ENCODE measurements at places on chromosomes 5 and 9.

GRCh38 chr9:14193328-14193990 is 120.5 kb downstream of the NFIB start:
- DNase-seq: no peak

DNA sequence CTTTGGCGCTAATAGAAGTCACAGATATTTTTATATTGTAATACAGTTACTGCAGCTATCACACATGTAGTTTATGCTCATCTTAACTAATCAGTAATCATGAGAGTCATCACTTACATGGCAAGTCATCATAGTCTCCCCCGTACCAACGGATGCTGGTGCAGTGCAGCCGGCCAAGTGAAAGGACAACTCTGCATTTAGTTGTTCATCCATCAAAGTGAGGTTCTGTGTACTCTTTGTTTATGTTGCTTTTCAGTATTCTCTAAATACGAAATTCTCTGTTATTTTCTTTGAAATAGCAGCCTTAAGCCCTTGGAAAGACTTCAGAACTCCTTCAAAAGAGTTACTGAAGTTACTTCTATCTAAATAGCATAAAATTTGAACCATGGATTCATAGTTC is 216.7 kb downstream of the CCDC171 start:
- DNase-seq: no peak

DNA sequence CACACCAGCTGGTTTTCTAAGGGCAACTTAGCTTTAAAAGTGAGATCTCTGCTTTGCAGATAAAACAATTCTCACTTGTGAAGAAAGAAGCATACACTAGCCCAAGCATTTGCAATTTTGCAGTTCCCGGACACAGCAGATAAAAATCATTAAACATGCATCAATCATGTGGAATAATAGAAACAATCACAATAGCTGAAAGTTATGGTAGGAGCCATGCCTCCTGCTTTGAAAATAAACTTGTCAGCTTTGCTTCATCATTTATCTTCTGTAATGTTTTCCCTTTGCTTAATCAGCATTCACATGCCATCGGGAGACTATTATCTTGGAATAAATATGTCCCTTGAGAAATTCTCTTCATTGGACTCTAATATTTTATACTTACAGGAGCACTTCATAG is 60.3 kb upstream of the DAB2 start:
- DNase-seq: no peak

GRCh38 chr9:91751922-91752321 is 198.1 kb downstream of the ROR2 start:
- DNase-seq: no peak

- no peak for DNase-seq
These were observed 176.1 kb downstream of the ISL1 start for GRCh38 chr5:51559339-51559738.

DNA sequence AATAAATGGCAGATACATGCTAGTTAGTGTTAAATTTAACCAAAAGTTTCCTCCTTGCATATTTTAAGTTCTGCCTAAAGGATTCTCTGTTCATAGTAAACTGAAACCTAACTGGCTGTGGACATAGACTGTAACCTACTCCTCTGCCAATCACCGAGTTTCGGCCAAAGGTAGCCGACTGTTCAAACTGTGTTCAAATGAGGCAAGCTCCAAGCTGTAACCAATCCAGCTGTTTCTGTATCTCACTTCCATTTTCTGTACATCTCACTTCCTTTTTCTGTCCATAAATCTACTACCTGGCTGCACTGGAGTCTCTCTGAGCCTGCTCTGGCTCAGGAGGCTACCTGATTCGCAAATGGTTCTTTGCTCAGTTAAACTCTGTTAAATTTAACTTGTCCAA is 44.1 kb downstream of the KCNV2 start:
- DNase-seq: no peak

- no peak for DNase-seq
These were observed 100.2 kb upstream of the TBCA start for GRCh38 chr5:77876316-77876715.

DNA sequence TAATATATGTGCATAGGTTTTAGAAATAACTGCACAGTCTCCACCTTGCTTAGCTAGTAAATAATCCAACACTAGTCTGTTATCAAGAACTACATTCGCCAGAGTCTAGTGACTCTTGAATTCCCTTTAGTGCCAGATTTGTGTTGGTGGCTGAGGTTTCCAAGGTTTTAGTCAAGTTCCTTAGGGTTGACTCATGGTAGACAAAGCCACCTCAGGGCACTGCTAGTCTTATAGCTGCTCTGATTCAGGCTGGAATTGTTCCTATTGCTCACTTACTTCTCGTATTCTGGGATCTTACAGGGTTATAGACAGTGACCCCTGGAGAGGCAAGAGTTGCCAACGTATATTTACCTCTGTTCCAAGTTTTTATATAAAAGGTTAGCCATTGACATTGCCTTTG is 1369.8 kb upstream of the CDH9 start:
- DNase-seq: no peak

DNA sequence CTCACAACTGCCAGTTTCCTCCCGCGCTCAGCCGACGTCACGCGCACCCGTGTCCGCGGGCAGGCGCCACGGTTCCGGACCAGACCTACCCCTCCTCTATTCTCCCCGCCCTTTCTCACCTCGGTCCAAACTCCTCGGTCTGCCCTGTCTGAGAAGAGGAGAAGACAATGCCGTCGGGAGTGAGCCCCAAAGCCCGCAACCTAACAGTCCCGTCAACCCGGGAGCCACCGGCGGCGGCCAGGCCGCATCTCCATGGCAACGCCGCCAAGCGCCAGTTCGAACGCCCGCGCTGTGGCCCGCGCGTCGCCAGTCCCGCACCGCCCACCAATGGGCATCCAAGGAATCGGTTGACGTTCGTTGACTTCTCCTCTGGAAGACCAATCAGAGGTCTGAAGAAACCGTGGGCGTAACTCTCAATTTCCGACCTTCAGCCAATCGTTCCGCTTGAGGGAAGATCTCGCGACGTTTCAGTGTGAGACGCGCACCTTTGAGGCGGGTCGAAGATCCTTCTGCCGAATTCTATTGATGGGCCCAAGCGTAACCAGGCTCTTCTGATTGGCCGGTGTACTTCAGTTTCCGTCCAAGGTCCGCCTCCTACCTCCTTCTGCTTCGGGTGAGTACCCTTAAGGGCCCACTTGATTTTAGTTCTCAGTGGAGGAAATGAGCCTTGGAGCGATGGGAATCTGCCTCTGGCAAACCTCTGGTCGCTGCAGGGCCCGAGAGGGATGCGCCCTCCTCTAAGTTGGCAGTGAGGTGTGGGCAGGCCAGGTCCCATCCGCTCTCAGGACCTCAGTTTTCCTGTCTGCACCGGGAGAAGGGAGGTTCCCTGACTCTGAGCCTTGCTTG is at the start of the genes KIF24 and NUDT2:
Gene KIF24, minus strand, starts transcription at position 282 of the 846 bp plus-strand sequence. CDS start 17,922 bp downstream, outside the sequence.
Gene NUDT2, plus strand, starts transcription at position 583 of the 846 bp plus-strand sequence. CDS start 9,471 bp downstream, outside the sequence.
- DNase-seq: peak; percentile 100

DNA sequence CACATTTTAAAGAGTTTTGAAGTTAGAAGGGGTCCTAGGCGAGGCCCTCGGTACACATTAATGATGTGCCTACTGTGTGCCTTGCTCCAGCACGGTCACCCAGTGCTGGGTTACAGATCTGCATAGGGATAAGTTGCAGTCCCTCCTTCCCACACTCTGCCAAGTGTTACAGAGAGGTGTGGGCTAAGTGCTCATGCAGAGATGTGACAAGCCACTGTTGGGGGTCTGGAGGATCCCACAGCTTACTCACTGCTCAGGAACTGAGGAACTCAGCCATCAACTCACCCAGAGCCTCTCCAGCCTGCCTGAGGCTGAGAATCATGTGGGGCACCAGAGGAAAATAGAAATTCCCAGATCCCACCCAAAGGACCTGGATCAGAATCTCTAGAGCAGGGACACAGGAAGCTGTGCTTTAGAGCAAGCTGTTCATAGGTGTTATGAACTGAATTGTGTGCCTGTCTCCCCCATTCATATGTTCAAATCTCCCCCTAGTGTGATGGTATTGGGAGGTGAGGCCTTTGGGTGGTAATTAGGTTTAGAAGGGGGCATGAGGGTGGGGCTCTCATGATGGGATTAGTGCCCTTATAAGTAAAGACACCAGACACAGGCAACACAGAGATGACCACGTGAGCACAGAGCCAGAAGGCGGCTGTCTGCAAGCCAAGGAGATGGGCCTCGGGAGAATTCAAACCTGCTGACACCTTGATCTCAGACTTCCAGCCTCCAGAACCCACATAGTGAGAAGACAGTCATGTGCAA is 164.1 kb downstream of the HSD17B3 start:
- DNase-seq: peak; percentile 67

DNA sequence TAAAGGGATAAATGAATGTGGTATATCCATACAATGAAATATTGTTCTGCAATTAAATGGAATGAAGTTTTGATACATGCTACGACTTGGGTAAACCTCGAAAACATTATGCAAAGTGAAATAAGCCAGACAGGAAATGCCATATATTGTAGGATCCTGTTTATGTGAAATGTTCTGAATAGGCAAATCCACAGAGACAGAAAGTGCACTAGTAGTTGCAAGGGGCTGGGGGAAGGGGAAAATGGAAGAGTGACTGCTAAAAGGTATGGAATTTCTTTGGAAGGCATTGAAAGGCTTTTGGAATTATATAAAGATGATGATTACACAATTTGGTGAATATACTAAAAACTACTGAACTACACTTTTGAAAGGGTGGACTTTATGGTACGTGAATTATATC is 97.0 kb downstream of the FOXD1 start:
- no peak for DNase-seq

Measured in ELF-1 (cell line).